ENCODE measurements at places on chromosomes 12 and 14.

- DNase-seq = peak; percentile 30
These were observed 2.3 kb upstream of the DIO2 start for GRCh38 chr14:80213602-80214001.

GRCh38 chr12:113504917-113505316 is 33.2 kb upstream of the LHX5 start:
- DNase-seq = no peak

DNA sequence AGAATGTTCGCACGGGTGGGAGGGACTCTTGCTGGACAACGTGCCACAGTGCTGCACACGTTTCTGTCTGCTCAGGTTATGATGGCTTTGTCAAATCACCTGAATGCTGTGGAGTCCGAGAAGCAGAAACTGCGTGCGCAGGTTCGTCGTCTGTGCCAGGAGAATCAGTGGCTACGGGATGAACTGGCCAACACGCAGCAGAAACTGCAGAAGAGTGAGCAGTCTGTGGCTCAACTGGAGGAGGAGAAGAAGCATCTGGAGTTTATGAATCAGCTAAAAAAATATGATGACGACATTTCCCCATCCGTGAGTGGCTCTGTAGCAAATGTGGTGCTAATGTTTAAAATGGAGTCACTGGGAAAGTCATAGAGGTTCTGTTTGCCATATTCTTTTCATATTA is 28.5 kb downstream of the KLC1 start:
- peak; percentile 22 for DNase-seq

DNA sequence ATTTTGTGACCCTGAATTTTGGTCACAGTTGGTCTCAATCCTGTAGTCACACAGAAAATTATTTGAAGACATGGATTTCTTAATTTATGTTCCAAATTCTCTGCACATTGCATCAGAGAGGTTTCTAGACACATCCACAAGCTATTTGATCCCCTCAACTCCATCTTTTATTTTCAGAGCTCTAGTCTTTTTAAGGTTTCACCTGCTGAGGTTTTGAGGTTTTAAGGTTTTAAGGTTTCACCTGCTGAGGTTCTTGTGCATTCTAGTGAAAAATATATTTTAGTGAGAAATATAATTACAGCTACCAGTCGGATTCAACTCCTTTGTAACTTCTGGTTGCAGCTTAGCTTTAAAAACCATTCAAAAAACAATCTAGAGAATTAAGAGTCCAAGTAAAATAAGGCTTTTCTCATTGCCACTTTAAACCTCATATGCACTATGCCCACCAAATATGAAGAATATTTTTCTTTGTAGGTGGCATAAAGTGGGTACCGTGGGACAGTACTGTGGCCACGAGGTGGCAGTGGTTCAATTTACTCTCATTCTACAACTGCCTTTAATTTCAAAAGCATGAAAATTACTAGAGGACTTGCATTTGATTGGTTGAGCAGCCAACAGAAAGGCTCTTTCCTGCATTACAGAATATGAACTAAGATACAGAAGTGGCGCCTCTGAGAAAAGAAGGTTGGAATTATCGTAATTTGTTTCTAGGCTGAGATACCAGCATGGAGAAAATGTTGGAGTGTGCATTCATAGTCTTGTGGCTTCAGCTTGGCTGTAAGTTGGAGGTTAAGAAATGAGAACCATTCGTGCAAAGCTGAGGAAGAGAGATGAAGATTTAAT is 366.5 kb upstream of the OR4E1 start:
- no peak for DNase-seq

DNA sequence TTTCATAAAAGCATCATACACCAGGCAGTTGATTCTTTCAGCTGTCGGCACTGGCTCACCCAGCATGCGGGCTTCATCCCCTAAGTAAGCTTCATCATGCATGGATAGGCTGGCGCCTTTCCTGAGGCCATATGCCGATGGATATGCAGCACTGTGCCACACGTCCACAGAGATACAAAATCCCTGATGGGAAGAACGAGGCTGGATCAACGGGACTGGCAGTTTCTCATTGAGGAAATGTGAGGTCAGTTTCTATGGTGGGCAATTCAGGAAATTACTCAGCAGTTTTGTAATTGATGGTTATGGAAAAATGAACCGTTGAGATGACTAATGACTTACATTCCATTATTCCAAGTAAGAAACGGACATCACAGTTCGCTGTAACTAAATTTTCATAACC is 453.8 kb downstream of the TMEM121 start:
- DNase-seq = no peak

- no peak for DNase-seq
These were observed 84.0 kb downstream of the CCDC88C start for GRCh38 chr14:91333650-91334039.

DNA sequence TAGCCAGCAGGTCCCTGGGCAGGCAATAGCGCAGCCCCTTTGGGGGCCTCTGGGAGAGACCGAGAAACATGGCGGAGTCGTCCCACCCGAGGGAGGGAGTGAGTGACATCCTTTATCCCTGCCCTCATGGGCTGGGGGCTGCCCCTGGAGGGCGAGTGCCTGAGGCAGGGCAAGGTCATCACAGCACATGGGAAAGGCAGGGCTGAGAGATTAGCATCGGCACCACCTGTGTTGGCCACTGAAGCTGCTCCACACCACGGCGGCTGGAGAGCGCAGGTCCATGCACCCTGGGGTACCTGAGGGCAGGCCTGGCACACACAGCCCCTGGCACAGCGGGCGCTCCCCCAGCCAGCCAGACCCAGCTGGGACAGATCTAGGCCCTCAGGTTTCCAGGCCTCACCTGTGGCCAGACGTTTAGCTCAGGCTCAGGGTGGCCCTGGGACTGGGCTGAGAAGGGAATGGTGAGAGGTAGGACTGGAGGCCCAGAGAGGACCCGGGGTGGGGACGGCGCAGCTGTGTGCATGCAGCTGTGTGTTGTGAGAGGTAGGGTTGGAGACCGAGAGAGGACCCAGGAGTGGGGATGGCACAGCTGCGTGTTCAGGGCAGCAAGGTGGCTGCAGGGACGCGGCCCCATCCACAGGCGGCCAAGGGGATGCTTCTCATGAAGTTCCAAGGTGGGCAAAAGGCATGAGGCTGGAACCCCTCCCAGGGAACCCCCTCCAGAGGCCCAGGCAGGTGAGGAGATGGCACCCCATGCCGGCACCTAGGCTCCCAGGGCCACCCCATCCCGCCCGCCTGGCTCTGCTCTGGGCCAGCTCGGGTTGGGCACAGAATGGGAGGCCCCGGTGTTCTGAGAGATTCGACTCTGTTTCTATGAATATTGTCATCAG is 74.1 kb downstream of the KIF26A start:
- DNase-seq = no peak

DNA sequence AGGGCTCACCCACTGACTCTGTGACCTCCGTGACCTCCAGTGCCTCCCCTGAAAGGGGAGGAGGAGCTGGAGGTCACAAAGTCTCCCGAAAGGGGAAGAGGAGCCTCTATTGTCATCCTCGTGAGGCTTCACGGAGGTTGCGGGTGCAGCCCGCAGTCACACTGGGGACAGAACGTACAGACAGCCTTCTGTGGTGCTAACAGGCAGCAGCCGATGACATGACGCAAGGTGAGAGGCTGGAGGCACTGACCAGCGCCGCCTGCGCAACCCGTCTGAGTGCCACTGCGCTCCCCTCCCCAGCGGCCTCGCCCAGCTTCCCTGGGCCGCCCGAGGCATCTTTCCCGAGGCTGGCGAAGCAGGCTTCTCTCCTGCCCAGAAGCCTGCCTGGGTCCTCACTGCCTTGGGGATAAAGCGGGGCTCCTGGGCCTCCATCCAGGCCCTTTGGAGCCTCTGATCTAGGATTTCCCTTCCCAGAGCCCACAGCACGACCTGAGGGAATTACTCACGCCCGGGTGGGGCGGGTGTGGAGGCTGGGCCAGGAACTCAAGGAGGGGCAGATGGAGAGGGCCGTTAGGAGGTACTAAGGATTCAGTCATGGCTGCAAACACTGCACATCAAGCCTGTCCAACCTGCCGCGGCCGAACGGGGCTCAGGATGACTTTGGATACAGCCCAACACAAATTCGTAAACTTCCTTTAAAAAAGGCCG is 12.3 kb upstream of the LBHD2 start:
- DNase-seq = no peak

GRCh38 chr12:6198051-6198450 is 2.1 kb upstream of the CD9 start:
- DNase-seq = no peak

DNA sequence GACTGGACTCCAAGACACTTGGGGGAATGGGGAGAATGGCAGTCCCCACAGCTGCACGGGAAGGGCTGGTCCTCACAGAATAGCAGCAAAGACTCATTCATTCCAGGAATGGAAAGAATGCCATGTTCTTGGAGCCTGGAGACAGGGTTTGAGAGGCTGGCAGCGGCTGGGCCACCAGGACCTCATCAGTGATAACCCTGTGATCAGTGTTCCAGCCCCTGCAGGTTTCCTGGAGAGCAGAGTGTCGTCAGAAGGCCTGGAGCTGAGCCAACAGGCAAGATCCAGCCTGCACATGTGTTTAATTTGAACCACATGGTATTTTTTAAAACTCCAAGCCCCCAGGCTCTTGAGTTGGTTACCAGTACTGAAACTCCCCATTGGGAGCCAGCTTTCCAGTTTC is 11.3 kb downstream of the BDKRB1 start:
- DNase-seq = peak; percentile 93

DNA sequence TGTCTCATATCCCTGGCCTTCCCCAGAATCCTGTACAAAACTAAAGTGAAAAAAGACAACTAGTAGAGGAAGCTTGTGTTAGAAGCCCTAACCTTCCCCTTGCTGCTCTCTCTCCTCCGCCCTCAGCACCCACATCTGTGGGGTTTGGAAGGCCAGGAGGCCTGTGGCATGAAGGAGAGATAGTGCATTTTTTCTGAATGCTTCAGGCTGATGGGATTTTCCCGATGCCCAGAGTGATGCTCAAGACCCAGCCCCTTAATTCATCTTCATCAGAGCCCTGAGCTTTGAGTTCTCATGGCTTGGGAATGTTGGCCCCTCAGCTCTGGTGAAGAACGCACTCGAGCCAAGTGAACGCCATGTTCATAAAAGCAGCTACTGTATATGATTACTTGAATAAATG is 5.9 kb downstream of the FGF6 start:
- no peak for DNase-seq

DNA sequence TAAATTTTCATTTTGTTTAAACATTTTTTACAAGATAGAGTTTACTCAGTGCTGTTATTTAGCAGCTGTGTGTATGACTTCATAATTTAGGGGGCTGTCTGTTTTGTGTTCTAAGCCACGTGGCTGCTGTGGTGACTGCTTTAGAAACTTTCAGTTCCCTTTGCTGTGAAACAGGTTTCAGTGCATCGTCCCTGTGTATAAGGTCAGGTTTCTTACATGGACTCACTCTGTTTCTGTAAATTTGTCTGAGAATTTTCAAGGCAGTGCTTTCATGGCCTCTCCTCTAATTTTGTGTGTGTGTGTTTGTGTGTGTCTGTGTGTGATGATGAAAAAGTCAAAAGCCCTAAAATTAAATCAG is 32.4 kb downstream of the BICD1 start:
- no peak for DNase-seq

- DNase-seq = no peak
These were observed 61.0 kb downstream of the SUSD6 start for GRCh38 chr14:69672356-69672755.

GRCh38 chr14:68094158-68094557 is 274.6 kb downstream of the RAD51B start:
- DNase-seq = no peak

- no peak for DNase-seq
These were observed 183.8 kb upstream of the HIF1A start for GRCh38 chr14:61511558-61511948.

GRCh38 chr12:171743-172676 is 41.9 kb downstream of the SLC6A12 start:
- DNase-seq = no peak

- no peak for DNase-seq
These were observed 1.1 kb downstream of the ALDH6A1 start for GRCh38 chr14:74083161-74083560.

GRCh38 chr12:95681210-95681765 is 109.3 kb downstream of the NTN4 start:
- DNase-seq = no peak

DNA sequence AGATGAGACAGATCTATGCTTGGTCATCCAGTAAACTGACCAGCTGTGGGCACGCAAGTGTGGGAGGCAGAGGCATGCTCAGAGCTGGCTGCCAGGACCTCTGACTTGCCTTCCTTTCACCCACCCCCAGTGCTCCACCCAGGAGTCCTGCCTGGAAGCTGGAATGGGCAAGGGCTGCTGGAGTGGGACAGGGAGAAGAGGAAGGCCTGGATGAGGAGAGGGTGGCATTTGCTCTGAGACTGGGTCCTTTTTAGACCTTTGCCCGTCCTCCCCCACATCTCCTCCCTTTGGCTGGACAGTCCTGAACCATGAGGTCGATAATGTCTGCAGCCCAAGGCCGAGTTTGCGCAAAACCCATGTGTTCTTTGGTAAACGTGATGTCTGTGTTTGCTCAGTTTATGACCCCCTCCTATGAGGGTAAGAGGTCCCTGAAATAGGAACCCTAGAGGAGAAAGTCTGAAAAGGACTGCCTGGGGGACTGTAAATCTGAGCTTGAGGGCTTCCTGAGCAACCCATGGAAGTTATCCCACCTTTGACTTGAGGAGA is 3.8 kb upstream of the INHBE start:
- DNase-seq = no peak

DNA sequence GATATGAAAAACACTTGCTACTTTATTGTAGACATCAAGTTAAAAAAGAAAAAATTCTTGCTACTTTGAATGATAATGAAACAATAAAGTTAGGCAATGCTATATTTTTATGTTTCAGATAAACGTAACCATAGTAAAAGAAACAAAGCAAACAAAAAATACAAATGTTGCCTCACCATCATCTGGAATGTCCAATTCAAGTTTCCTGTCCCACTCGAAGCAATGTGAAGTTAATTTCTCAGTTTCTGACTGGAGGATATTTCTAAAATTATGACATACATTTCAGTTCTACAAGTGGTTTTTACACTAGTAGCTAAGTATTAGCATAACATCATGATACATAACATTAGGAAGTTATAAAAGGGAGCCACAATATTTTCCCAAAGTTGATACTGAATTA is 20.9 kb downstream of the DLGAP5 start:
- DNase-seq = no peak

- peak; percentile 22 for DNase-seq
These were observed 23.0 kb downstream of the FAM222A start for GRCh38 chr12:109736552-109737108.

DNA sequence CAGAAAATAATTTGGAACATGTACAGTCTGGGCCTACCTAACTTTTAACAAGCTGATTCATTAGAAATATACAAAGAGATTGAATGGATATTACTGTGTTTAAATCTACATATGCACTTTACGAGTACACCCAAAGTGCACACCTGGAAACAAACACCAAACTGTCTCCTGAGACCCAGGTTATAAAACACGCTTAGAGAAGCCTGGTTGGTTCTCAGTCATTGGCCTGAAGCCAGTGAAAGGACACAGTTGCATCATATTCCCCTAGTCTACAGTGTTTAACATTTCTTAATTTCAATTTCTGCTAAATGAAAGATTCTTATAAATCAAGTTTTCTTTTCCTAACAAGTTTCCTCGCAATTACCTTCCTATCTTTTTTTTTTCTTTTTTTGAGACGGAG is 209.5 kb downstream of the FBXL14 start:
- DNase-seq = no peak

GRCh38 chr12:69934011-69934410 is 109.0 kb downstream of the MYRFL start:
- DNase-seq = no peak

GRCh38 chr12:89529738-89530137 is 3.9 kb upstream of the POC1B start:
- no peak for DNase-seq

All from HFF-Myc (cell line).